Stimulated activated naive CD4-positive, alpha-beta T cell treated with Interleukin-2 at 50 U/mL for 16 hours (primary cell): ENCODE measurements at places on chromosomes 7 and 10.

DNA sequence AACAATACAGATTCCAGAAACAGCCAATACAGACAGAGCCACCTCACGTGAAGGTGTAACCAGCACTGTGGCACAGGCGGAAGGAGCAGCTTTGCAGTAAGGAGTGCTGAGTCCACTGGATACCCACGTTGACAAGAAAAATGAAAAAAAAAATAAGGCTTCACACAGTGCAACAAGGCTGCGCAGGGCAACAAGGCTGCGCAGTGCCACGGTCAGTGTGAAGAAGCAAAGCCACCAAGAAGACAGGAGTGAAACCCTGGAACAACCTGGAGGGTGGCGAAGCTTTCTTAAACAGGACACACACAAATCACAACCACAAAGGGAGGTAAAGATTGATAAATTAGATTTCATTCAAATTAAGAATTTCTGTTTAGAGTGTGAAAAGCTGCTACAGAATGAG lies 204.0 kb downstream of the MAD1L1 start:
- no peak for DNase-seq

GRCh38 chr10:35650894-35651293 lies 8.8 kb upstream of the FZD8 start:
- no peak for DNase-seq

- no peak for DNase-seq
Measured at GRCh38 chr7:102424129-102424551, 9.2 kb upstream of the ORAI2 start.

DNA sequence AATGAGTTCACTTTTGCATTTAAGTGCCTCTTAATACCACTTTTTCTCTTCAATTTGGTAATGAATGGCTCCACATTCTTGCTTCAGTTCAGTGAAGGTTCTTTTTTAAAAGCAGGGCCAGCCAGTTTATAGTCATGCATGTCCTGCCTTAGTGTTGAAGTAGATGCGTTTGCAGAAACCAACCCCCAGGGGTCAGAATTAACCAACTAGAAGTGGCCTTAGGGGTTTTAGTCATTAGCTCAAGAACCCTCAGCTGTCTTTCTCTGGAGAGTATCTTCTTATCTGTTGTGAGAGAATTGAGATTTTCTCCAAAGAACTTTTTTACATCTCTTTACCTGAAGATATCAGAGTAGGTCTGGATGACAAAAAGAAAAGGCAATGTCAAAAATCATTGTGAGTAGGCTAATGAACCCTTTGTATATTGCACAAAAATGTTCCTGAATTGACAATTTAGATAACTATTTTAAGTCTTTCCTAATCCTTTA lies 82.2 kb downstream of the PIK3CG start:
- peak; percentile 7 for DNase-seq

DNA sequence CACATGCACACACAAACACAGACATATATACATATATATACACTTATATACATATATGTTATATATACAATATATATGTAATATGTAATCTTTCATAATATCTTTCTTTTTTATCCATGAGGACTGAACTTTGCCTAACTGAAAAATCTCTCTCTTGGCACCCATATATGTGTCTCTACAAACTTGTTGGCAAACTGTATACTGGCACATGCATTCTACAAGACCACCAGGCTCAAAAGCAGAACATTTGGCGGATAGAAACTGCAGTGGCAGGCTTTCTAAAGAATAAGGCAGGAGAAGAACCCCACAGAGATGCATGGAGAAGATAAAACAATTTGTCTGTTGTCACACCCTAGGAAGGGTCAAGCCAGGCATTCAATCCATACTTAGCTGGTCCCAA lies 165.3 kb downstream of the NRG3 start:
- DNase-seq, result no peak

DNA sequence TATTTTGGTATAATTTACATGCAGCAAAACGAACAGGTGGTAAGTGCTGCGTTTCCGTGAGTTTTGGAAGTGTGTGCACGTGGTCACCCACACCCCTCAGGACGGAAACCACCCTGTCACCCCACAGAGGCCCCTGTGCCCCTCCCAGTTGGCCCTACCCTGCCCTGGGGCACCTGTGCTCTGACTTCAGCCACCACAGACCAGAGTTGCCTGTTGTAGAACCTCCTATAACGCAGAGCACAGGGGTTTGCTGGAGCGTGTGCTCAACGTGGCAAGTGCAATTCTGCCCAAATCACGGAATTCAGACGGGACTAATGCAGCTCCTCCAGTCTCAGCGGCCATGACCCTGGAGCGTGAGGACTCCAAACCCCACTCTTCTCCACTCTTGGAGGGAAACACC lies 9.6 kb upstream of the CFAP46 start:
- DNase-seq, result no peak

GRCh38 chr7:143882020-143882603 lies 19.9 kb downstream of the TCAF1 start:
- no peak for DNase-seq

DNA sequence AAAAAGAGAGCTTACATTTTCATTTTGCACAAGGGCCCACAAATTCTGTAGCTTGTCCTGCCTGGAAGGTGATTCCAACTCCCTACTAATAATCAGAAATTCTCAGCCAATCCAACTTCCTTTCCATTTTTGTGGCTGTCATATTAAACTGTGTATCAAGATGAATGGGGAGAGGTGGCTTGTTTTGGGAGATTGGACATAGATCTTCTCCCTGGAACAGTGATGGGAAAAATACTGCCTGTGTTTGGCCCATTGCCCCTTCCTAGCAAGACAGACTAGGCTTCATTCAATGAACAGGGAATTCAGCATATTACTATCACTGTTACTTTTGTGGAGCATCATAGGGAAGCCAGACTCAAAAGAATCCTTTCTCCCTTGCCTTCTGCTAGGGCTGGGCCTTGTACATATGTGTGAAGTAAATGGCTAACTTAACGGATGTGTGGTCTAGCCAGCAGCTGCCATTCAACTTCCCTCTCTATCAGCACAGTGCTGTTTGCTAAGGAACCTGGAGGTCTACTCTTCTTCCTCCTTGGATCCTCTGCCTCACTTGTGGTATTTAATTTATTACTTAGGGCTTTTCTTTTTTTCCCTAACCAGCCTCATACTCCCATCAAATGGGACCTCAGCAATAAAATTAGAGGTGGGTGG lies 326.0 kb downstream of the BICC1 start:
- DNase-seq, result no peak

DNA sequence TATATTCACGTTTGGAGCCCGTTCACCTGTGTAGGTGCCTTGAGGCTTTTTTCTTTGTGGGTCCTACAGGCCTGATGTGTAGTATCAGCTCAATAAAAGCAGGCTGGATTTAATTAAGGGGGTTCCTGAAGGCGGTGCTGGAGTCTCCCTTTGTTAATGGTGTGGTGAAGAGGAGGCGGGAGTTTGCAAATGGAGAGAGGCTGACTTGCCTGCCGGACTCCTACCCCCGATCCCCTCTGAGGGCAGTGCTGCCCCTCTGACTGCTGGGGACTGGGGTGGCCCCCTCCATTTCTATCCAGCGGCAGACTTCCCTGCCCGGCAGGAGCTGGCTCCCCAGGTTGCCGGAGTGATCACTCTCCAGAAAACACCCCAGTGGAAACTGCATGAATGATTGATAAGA lies 45.1 kb downstream of the ZMIZ1 start:
- DNase-seq, result no peak

GRCh38 chr7:134618756-134619530 lies 27.7 kb upstream of the BPGM start:
- DNase-seq, result no peak

DNA sequence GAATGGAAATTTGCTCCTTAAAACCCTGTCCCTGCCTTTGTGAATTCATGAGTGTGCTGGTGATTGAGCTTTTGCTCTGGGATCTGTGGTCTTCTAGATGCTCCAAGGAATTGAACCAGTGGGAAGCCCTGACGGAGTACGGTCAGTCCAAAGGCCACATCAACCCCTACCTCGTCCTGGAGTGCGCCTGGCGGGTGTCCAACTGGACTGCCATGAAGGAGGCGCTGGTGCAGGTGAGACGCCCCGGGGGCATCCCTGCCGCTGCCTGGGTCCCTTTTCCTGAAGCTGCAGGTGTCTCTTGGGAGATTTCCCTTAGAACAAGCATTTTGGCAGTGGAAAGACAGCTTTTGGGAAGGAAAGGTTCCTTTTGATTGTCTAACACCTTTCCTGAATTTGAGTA lies 100.3 kb downstream of the TRRAP start:
- no peak for DNase-seq

DNA sequence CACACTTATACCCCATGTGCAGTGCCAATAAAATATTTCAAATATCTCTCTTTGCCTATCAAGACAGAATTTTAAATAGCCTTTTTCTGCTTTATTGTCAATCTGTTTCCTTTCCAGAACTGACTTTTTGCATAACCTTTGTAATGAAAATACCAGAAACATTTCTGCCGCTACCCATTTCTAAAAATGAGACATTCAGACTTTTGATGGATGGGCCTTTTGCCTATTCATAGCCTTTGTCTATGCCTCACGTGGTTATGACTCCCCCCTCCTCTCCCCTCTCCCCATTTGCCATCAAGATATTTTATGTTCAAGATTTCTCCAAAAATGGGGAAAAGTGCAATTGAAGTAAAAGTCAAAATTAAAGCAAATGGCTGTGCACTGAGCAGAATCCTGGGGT lies 5.9 kb downstream of the PPP1R17 start:
- DNase-seq, result no peak

- DNase-seq, result no peak
Measured at GRCh38 chr10:70954381-70955176, 66.2 kb upstream of the PCBD1 start.

DNA sequence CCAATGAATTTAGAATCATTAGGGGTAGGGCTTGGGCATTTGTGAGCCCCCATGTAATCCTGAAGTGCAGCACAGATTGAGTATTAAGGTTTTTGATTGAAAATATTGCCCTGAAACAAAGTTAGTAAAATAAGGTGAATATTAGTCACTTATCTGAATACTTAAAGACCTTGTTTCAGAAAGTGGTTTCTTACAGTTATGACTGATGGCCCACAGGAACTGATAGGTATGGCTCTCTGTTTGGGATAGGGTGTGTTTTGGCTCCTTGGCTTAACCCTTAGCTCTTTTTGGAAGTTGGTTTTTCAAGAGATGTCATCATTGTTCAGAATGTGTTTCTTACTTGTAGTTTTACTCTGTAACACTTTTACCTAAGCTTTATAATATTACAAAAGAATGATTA lies 34.8 kb downstream of the MDFIC start:
- DNase-seq, result no peak

- no peak for DNase-seq
Measured at GRCh38 chr10:119348516-119349240, 141.3 kb downstream of the GRK5 start.

DNA sequence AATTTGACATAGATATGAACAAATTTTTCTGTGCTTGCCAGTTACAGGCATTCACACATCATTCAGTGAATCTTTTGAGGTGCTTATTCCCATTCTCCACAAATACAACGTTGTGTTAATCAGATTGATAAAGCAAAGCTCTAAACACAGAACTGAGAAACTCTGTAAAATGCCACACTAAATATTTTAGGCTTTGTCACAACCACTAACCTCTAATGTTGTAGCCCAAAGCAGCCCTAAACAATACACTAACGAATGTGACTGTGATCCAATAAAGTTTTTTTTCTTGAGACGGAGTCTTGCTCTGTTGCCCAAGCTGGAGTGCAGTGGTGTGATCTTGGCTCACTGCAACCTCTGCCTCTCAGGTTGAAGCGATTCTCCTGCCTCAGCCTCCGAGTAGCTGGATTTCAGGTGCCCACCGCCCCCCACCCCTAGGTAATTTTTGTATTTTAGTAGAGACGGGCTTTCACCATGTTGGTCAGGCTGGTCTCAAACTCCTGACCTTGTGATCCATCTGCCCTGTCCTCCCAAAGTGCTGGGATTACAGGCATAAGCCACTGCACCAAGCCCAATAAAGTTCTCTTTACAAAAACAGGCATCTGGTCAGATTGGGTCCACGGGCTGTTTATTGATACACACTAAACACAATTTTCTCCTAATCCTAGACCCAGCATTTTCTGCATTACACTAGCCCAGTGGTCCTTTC lies 6.9 kb downstream of the CYCS start:
- DNase-seq, result no peak

DNA sequence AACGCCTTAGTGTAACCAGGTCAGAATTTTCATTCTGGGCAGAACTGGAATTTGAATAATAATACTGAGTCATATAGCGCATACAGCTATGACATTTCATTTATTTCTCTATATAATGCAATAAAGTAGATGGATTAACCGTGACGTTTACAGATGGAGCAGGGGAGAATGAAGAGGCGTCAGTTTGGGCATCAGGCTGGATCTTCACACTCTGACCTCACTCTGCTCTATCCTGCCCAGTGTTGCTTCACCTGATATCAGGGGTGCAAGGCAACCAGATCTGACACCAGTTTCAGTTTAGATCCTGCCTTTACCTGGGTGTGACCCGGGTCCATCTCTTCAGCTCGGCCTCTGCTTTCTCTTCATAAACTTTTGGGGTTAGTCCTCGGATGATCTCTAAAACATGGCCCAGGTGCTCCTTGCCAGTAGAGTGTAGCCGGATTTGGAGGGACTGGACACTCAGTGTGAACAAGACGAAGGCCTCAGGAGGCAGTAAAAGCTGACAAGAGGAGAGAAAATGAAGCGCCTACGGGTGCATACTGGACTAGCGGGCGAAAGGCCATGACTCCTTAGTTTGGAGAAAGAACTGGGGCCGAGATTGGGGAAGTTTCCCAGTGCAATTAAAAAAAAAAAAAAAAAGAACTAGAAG lies 1.4 kb upstream of the ZYX start:
- no peak for DNase-seq

- DNase-seq, result no peak
Measured at GRCh38 chr10:63157845-63158624, 24.9 kb downstream of the NRBF2 start.

DNA sequence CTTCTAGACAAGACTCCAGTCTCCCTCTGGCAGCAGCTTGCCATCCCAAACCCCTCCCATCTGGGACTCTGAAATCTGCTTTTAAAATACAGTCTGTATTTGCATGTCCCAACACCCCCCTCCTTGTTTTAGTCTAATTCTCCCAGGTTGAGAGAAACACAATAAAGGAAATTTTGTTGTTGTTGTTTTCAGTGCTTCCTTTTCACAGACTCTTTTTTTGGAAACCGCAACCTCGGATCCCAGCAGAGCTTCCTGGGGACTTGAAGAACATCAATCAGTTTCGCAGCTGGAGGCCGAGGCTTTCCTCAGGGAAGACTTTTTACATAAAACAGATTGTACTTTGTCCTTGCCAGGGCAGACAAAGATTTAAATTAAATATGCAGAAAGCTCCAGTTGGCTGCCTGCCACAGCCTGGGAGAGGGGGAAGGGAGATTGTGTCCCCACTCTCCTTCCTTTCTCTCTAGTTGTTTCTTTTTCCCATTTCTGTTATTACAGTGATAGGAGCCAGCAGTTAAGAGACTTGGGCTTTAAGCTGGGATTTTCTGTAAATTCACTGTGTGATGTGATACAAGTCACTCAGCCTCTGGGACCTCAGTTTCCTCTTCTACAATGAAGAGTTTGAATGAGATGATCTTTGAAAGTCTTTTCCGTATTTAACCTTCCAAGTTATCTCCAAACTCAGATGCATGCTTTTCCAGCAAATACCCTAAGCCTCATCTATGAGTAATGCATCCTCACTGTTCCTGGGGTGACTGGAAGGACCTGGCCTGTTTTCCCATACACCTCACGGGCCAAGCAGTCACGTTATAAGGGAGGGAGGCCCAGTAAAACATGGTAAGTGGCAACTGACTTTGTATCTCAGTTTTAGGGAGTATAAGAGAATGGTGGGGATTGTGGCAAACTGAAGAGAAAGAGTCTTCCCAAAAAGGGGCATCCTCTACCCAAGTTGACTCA lies 192.3 kb downstream of the REEP3 start:
- DNase-seq, result no peak

- DNase-seq, result no peak
Measured at GRCh38 chr10:49651039-49651835, 28.2 kb upstream of the C10orf53 start.
